ENCODE measurements at places on chromosomes 3 and 15.

DNA sequence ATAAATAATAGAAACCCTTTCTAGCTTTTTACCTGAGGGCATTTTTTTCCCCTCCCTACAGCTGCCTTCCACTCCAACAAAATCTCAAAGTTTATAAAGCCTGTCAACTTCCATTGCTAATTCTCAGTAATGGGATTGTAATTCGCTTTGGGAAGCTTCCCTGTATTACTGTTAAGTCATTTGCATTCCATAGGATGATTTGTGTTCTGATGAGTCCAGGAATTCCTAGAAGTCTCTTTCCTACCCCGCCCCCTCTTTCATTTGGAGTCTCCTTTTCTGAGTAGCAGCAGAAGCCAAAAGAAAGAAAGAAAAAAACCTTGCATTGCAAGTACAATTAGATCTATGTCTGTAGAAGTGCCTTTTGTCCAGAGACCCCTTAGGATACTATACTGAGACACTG is 1033.3 kb downstream of the IGSF11 start:
- no peak for DNase-seq

DNA sequence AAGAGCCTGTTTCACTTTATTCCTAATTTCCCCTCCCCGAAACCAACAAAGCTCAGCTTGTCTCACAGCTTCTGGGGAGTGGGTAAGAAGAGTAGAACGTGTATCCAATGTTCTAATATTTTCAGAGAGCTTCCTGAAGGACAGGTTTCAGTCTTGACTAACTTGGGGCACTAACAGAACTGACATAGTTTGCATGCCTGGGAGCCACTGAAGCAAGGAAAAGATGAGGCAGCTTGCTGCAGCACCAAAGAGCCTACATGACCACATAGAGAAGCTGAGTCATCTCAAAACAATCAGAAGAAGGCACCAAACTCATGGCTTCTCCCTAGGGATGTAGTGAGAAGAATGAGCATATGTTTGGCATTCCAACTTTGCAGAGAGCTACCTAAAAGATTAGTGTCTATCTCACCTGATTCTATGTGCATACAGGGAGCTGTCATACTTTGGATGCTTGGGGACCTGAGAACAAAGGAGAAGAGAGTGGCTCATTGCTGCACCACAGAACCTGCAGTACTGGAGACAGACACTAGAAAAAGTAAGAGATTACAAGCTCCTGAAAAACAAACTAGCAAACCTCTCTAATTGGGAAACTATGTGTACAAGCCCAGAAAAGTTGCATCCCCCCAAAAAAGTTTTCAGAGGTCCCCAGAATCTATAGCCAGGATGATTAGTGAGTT is 86.9 kb downstream of the DCLK3 start:
- DNase-seq: no peak

GRCh38 chr15:97783240-97783639 is 177.3 kb upstream of the ARRDC4 start:
- no peak for DNase-seq

- DNase-seq: no peak
Observed at GRCh38 chr15:56812221-56812620, 78.9 kb upstream of the ZNF280D start.

- DNase-seq: no peak
Observed at GRCh38 chr3:17412950-17413530, 329.4 kb downstream of the TBC1D5 start.

GRCh38 chr3:58603606-58604005 is 26.4 kb upstream of the FAM107A start:
- DNase-seq: no peak

DNA sequence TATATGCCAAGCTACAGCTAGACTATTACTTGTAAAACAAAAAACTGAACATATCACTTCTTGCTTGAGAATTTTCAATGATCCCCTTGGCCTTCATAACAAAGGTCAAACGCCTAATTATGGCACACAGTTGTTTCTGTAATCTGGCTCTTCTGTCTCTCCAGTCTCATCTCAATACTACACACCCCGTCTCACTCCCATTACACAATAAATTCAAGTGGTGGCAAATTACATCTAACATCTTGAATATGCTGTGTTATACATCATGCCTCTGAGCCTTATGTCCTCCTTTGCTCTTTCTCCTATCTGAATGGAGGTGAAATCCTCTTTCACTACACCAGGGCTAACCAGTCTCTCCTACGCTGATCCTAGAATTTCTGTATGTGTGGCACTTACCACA is 140.4 kb downstream of the TBL1XR1 start:
- DNase-seq: no peak

- DNase-seq: no peak
Observed at GRCh38 chr3:191362037-191362436, 31.7 kb upstream of the UTS2B start.

DNA sequence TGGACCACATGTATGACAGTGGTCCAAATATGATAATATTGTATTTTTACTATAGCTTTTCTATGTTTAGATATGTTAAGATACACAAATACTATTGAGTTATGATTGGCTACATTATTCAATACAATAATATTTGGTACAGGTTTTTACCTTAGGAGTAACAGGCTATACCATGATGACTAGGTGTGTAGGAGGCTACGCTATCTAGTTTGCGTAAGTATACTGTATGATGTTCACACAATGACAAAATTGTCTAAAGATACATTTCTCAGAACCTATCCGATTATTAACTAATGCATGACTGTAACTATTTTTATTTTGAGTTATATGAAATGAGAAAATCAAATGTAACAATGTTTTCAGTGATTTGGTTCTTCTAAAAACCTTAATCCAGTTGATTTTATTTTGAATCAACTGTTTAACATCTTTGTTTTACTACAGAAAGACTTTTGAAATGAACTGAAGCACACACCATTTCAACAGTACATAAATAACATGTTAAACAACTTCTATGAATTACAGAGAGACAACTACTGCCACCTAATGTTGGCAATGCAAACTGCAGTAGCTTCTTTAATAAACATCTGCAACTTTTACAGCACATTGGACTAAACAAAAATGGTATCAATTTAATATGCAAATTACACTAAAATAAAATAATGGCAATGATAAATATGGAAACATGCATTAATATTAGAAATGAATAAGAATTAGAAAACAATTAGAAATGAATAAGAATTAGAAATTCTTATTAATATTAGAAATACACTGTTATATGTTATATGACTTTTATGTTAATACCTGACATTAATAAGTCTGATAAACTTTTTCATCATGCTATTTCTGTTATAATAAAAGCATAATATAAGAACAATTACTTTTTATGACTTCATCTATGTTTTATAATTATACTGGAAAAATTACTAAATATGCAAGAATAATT is 255.7 kb downstream of the MBNL1 start:
- no peak for DNase-seq

DNA sequence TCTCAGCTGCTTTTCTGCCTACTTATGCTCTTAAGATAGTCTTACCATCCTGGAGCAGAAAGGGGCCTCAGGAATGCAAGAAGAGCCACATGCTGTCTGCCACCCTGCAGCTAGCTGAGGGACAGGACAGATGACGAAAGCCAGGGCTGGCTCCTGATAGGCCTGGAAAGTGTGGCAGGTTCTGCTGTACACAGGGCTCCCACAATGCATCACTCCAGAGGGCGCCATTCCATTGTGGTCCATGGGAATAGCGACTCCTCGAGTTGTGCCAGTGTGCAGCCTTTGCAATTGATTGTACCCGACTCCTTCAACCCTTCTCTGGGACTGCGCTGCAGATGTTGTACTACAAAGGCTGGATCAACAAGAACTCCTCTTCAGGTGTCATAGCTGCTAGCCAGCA is 11.2 kb downstream of the ACAN start:
- no peak for DNase-seq

GRCh38 chr3:187770224-187770623 is 25.0 kb upstream of the BCL6 start:
- DNase-seq: no peak

- no peak for DNase-seq
Observed at GRCh38 chr15:29633971-29634370, 188.3 kb downstream of the TJP1 start.

DNA sequence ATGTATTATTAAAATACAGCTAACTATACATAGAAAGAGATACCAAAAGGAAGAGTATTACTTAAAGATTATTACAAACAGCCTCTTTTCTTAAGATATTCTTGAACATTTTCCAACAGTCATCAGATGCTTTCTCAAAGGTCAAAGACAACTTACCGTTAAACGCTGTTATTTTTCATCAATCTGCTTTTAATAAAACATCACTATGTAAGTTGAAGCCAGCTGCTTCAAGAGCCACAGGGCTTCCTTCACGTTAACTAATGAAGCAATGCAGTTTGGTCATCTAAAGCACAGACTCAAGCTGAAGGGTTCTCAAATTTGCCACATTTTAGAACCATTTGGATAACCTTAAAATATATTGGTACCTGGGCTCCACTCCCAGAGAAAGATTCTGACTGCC is 578.8 kb downstream of the ROBO2 start:
- DNase-seq: no peak

- DNase-seq: no peak
Observed at GRCh38 chr3:127419641-127420553, 132.1 kb upstream of the PRR20G start.

- no peak for DNase-seq
Observed at GRCh38 chr3:60856257-60857046, 394.8 kb downstream of the FHIT start.

DNA sequence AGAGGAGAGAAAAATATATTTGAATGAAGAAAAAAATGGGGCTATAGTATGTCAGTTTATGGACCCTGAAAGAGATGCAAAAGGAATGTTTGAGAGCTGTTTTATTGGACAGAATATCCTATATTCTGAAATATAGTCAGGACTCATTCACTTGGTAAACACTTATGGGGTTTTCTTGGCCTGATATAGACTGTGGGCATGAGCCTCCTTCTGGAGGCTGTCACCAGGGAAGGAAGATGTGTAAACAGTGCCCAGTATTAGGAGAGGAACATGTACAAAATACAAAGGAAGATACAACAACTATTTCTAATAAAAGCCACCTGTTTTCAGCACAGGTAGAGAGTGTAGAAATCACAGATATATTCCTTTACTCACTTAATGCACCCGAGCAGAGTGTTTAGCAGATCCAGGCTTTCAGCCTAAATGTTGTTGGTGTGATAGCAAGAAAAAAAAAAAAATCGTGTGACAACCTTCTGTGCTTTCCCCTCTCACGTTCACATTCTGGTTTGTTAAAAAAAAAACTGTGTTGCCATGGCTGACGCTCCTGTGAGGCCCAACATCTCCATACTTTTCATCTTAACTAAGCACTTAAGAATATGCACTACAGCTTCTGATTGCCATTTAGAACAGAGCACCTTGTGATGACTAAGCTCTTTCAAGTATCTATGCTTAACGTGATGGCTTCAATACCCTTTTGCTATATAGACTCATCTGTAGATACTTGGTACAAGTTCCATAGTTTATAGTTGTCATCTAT is 134.1 kb downstream of the MBNL1 start:
- DNase-seq: no peak

- DNase-seq: no peak
Observed at GRCh38 chr3:20742903-20743552, 557.0 kb upstream of the SGO1 start.

DNA sequence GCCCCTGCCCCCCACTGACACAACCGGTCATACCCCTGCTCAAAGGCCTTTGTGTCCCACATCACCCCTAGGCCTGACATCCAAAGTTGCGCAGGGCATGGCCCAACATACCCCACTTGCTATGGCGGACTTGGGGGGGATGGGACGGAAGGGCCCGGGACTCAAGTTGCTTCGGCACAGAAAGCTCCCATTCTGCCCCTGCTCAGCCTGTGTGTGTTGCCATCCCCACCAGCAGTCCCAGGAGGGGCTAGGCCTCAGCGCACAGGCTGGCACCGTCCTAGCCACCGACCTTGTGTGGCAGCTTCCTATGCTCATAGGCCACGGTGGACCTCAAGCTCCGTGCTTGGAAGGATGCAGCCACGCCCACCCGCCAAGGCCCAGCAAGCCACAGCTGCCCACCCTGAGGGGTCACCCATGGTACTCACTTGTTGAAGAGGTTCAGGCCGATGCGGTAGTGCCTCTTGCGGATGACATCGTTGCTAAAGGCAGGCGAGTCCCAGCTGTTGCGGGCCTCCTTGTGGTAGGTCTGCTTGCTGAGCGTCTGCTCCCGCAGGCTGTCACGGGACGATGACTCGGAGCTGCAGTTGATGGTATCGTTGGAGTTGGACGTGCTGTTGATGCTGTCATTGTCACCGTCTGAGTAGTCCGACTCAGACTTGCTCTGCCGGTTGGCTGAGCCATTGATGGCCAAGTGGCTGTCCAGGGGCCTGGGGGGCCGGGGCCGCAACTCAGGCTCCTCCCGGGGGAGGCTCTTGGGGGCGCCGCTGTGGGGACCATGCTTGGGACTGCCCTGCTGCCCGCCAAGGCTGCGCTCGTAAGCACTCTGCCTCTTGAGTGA is 93.9 kb upstream of the RPL32 start:
- no peak for DNase-seq

DNA sequence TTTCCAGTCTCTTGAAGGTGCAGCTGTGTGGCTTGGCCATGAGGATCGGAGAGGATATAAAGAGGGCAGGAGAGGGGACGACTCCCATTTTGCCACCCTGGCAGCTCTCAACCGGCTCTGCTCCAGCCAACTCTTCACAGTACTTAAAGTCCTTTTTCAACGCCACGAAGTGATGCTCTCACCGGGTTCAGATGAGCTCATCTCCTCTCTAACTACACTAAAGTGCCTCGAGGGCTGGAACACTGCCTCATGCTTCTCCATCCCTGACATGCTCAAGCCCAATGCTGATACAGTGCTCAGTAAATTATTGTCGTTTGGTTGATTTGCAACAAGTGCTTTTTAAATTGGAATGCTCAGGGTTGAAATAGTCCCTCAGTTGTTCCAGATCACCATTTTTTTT is 97.8 kb downstream of the GTPBP8 start:
- DNase-seq: no peak

- no peak for DNase-seq
Observed at GRCh38 chr3:43932921-43933320, 242.2 kb downstream of the ABHD5 start.

DNA sequence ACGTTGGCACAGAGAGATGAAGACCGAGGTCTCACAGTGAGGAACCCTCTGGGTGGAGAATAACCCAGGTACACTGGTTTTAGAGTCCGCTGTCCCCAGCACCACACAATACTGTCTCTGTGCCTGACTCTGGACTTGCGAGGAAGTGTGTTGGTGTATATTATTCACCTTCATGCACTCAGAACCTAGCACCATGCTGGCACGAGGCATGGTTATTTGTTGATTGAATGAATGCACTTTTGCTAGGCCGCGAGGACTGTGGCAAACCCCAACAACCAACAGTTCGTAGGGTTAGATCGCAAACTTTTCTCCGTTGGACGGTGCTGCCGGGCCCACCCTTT is 484 bp upstream of the C3orf52 start:
- no peak for DNase-seq

- no peak for DNase-seq
Observed at GRCh38 chr3:8542190-8543135, 40.8 kb downstream of the LMCD1 start.

GRCh38 chr3:16406579-16406978 is 106.9 kb downstream of the RFTN1 start:
- DNase-seq: no peak

Data from stimulated activated CD4-positive, alpha-beta T cell treated with anti-CD3 and anti-CD28 coated beads, Interleukin-12 subunit alpha, Interleukin-12 subunit beta, amount 100 ng/mL, for 24 hours (primary cell).